ENCODE measurements at places on chromosomes 16 and 17.

DNA sequence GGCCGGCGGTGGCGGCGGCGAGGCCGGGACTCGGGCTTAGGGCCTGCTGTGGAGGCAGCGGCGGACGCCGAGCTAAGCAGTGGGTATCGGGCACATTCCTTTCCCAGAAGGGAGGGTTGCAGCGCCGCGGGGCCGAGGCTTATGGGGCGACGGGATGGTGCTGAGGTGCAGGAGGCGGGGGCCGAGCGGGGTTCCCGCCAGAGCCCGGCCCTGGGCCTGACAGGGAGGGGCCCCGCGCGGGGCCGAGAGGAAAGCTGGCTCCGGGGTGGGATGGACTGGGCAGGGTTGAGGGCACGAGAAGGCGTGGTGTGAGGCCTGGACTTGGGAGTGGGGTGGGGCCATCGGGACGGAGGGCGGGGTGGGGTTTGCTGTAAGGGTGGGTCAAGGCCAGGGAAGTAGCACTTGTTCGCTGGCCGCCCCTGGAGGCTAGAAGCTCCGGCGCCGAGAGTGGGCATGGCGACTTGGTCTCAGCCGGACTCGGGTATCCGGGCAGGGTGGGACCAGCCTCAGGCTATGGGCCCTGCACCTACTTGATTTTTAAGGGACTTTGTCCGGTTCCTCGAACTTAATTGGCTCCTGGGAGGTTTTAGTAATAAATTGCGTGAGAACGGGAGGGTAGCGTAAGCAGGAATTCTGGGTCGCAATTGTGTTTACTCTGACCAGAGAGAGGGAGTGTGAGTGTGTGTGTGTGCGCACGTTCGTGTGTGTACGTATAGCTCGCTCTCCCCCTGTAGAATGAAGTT is 396 bp downstream of the NFE2L1 start:
- DNase-seq: no peak

GRCh38 chr16:35751191-35751941 is 2292.0 kb downstream of the TP53TG3F start:
- DNase-seq: no peak

DNA sequence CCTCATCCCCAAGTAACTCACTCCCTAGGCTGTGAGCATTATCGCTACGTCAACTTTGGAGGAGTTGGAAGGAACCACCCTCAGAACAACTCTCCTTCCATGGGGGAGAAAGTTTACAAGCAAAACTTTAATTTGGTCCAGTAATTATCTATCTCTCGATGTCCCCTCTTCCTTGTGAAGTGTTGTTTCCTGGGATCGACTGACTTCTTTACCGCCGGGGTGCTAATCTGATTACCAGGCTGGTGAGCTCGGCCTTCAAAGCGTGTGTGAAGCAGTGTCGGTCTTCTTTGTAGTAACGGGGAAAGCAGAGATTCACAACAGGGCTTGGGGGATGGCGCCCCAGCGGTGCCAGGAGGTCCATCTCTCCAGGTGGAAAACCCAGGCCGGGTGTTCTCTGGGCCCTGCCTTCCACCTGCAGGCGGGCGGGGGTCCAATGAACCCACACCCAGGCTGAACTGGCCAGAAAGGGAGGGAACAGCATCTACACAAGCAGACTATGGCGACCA is 14.5 kb upstream of the FOXF1 start:
- no peak for DNase-seq

GRCh38 chr17:57927048-57927723 is 28.0 kb downstream of the CUEDC1 start:
- DNase-seq: no peak

GRCh38 chr16:67969254-67970039 is 1.0 kb upstream of the SLC12A4 start:
- DNase-seq: no peak

- no peak for DNase-seq
Measured at GRCh38 chr17:43830510-43831140, 2.3 kb downstream of the MPP3 start.

DNA sequence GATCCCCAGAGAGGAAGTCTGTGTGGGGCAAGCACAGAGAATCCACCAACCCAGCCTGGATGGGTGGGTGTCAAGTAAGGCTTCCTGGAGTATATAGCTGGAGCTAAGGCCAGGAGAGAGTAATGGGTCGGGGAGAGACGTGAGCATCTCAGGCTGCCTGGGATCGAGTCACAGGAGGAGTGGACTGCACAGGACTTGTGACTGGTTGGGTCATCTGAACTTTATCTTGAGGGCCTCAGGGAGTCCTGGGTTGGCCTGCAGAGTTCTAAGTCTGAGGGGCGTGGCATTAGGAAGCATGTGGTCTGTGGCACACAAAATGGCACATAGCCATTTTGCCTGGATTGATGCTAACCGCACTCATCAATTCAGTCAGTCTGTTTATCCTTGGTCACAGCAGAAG is 1.5 kb downstream of the PLA2G15 start:
- DNase-seq: no peak

GRCh38 chr17:50371526-50371925 is 1.5 kb downstream of the MRPL27 start:
- DNase-seq: no peak

GRCh38 chr17:78993241-78993956 is 13.7 kb upstream of the LGALS3BP start:
- no peak for DNase-seq

Data from stimulated activated CD4-positive, alpha-beta T cell treated with anti-CD3 and anti-CD28 coated beads, Interleukin-15, amount 100 ng/mL, for 48 hours (primary cell).